Mammary epithelial cell (primary cell): ENCODE measurements at places on chromosomes 11 and 22. TPM values are rescaled to one million over a fixed set of nuclear protein-coding genes. Genes with fewer than 3 reads are reported as not detected.

KRTAP5-2 gene
- total RNA-seq: not detected

- no peak for DNase-seq
Observed at GRCh38 chr11:95519912-95520311, 269.7 kb downstream of the FAM76B start.

- no peak for DNase-seq
Observed at GRCh38 chr11:87136236-87136635, 98.5 kb downstream of the TMEM135 start.

DNA sequence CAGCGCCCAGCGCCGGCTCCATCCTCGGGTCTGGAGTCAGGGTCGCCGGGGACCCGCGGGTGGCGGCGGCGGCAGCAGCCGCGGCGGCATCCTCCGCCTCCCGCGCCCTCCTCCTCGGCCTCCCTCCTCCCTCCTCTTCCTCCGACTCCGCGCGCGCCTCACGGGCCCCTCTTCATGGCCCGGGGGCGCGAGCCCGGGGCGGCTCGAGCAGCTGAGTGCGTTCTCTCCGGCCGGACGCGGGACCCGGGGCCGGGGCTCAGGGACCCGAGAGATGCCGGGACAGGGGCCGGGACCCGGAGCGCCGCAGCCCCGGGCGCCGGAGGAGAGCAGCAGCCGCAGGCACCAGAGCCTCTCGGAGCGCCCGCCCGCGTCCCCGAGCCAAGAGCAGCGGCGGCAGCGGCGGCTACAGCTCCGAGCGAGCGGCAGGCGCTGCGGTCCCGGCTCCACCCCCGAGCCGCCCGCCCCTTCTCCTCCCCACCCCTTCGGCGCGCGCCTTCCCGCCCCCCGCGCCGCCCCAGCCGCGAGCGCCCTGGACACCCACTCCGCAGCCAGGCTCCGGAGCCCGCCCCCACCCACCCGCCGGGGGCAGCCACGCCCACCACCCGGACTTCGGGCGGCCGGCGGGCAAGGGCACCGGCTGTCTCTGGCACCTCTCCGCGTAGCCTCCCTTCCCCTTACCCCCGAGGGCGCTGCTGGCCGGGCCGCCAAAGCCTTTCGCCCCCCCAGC lies at the start of gene CHST1:
Gene CHST1 (minus strand): TSS at position 417 of the 727 bp plus-strand sequence. CDS start 14,699 bp downstream, outside the sequence.
- peak; percentile 11 for DNase-seq

TEX12 gene
- total RNA-seq: not detected in 2 replicates

DDI1 gene
- total RNA-seq: not detected in 2 replicates

ZBED4 gene
- total RNA-seq: 14.6 and 16.8 TPM in 2 replicates

TRPM5 gene
- total RNA-seq: not detected

NLRP10 gene
- 9.2 TPM for total RNA-seq

DNA sequence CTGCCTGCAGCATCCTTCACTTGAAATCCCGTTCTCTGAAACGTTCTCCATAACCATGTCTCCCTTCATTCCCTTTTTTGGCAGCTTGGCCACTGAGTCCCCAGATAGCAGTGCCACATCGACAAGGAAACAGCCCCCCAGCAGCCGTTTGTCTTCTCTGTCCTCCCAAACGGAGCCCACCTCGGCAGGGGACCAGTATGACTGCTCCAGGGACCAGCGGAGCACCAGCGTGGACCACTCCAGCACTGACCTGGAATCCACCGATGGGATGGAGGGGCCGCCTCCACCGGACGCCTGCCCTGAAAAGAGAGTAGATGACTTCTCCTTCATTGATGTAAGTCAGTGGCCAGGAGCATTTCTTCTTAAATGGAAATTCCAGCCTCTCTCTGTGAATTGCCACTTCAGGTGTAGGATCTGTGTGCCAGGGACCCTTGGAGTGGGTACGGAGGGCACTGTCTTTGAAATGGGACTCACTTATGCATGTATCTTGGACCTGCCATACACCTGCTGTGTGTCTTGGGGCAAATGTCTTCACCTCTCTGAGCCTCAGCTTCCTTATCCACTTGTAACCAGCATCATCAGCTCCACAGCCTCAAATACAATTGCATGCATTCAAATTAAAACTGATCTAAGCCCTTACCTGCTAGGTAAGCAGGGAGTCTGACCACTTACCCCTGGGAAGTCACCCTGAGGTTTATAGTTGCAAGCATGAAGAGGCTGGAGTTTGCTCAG lies 25.3 kb upstream of the CRYBB3 start:
- no peak for DNase-seq

LARGE2 gene
- total RNA-seq: 16.2 TPM
